ENCODE measurements at places on chromosomes 6 and 20.

GRCh38 chr6:156886409-156886808 is 109.2 kb downstream of the ARID1B start:
- no peak for DNase-seq

DNA sequence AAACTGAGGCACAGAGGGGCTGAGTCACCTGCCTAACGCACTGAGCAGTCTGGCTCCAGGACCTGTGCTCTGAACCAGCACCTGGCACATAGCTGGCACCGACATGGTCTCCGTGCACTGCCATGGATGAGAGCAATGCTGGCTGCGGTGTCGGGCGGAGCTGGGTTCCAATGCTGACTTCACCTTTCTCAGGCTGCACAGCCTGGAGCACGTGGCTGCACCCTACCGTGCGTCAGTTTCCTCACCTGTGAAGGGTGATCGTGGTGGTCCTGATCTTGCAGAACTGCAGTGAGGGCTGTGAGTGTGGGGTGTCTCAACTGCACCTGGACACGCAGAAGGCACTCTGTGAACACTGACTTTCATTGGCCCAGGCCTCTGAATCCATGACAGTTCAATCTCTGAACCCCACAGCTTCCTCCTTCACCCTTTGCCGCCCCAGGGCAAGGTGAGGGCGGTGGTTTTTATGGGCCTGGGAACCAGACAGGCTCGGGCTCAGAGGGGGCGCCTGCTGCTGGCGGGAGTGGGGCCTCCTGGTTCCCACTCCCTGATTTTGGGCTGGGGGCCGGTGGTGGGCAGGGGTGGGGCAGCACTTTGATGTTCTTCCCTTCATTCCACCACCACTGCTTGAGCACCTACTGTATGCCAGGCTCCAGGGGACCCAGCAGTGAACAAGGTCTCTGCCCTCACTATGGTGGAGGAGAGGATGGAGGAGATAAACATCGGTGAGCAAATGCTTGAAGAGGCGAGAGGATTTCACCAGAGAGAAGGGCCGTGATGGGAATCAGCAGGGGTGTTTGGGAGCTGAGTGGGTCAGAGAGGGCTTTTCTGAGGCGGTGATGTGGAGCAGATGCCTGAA is 102.9 kb downstream of the CEBPB start:
- DNase-seq, result no peak

DNA sequence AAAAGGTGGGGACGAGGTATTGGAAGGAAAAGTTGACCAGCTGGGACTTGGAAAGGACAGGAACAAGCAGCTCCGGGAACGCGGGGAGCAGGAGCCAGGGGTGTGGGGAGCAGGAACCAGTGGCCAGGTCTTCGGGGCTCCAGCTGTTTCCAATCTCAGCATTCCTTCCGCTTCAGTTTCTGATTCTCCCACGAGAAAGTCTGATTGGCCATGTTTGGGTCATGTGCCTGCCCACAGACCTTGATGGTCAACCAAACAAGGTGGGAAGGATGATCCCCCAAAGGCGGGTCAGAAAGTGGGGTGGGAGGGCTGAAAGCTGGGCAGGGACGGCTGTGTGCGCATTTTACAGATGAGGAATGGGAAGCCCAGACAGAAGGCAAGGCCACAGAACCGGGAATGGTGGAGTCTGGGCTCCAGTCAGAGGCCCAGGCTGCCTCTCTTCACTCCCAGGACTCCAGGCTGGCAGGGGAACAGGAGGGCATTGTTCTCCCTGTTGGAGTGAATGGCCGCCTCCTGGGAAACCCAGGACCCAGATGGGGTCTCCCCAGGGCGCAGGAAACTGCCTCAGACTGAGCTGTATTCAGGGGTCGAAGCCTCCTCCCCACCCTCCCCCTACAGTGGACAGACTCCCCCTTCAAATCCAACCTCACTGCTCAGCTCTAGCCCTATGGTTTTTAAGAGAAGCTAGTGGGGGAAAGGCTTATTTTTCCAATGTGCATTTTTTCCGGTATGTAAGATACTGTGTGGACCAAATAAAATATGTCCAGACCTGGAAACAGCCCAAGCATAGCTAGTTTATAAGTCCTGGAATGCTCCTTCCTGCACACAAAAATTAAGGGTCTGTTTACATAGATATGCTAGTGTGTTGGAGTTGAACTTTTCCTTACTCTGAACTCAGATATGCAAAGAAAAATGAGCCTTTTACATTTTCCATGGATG is 12.2 kb upstream of the PTGIS start:
- DNase-seq, result no peak

GRCh38 chr20:48749437-48749836 is 78.4 kb downstream of the PREX1 start:
- no peak for DNase-seq

- DNase-seq, result no peak
These were observed 3.3 kb upstream of the TREM1 start for GRCh38 chr6:41289815-41290214.

DNA sequence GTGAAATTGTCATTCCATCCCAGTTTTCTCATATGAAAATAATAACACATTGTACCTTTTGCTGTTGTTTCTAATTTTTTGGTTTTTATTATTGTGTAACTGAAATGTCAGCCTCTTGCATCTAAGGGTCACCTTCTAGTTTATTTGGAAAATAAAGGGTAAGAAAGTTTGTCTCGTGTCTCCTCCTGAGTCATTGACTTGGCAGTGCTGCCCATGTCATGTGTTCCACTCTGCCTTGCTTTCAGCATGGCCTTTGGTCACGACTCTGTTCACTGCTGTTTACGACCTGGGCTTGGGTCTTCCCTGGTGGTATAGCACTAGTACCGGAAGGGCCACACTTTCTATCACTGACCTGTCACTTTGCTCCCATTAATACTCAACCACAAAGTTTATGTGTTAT is 171.4 kb upstream of the RSPO3 start:
- DNase-seq, result no peak

DNA sequence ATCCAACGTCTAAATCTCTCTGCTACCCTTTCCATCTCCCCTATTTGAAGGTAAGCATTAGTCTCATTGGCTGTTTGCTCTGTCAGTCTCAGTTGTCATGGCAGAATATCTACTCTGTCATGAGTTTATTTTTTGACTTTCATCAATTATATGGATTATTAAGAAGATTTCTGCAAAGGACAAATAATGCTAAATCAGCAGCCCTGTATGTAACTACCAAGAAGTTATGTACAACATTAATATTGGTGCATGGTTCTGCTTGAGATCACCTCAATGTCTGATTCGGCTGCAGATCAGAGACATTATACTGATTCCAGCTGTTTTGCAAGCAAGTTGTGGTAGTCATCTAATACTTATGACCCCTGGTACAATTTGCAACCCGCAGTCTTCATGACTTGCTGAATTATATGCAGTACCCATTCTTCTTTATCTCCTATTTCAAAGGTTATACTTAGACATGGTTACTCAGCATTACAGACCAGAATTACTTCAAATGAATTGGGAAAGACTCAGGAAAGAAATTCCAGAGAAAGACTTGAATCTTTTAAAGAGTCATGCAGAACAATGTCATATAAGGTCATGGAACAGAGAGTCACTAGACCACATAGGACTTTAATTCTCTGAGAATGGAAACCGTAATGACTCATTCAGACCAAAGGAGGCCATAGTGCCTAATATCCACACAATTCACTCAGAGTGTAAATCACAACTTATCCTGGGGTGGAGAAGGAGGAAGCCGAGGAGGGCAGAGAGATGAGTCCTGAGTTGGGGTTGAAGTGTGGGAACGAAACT is 201.4 kb downstream of the IBTK start:
- no peak for DNase-seq

- DNase-seq, result no peak
These were observed 29.7 kb upstream of the TMX4 start for GRCh38 chr20:8049310-8049709.

DNA sequence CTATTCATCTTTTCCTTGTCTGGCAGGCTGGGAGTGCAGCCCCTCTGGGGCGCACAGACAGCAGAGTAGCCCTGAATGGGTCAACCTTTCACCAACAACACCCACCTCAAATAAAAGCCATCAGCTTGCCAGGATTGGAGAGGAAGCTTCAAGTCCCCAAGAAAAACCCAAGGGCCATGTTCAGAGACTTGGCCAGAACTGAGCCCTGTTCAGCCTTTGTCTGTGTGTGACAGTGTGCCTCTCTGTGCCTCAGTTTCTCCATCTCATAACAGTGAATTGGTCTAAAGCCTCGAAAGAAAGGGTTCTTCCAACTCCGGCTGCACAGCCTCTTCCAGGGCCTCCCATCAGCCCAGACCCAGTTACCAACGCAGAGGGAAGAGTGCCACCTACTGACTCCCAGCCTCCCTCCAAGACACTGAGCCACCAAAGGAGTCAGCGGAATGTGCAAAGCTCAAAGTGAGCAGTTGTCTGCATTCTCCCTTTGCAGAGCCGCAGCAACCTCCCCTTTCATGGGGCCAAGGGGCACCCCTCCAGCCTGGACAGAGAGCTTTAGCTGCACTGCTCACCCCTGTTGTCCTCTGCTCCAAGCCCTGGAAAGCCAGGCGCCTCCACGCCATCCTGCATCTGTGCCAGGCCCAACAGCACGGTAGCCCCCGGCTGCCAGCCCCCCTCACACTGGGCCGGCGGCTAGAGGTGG is 82.7 kb upstream of the TOP1 start:
- DNase-seq, result no peak

DNA sequence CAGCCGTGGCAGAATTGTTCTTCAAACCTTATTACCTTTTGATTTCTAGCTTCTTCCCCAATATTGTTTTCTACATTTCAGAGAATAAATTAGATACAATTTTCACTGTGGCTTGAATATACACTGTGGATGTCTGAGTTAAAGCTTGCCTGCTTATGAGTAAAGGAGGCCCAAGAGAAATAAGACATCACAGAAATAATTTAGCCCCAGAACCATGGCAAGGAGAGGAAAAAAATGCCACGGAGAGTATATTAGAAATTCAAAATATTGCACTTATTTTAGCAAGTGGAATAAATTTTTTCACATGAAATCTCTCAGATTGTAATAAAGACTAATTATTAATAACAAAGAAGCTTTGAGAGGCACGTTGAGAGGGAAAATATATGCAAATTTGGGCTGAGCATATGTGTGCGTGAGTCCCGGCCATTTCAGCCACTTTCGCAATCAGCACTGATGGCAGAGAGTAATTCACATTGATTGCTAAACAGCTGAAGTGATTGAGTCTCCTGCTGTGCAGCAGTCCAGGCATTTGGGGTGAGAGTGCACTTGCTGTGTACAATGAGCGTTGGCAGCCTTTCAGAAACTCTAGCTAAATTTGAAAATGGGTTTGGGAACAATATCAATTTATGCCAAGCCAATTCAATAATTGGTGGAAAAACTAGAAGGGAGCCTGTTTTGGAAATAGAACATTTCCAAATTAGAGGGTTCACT is 596.0 kb downstream of the EPM2A start:
- DNase-seq, result no peak

DNA sequence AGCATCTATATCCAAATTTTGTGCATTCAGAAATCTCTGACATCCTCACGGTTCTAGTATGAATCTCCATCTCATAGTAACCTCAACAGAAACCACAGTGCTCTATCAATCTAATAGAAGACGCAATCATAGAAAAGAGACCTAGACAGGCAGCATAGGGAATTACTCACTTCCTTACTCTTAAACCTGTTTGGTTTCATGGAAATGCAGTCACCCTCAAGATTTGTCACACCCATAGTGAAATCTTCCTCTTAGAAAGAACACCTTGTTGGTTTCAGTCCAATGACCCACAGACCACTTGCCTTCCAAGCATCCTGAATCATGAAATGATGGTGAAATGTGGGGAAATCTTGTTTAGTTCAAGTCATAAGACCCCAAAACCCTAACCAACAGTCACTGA is 166.1 kb upstream of the PRDM1 start:
- DNase-seq, result no peak

GRCh38 chr20:38338849-38339520 is 7.3 kb upstream of the LBP start:
- DNase-seq, result no peak

- no peak for DNase-seq
These were observed 171.8 kb upstream of the COL21A1 start for GRCh38 chr6:56419191-56419590.

DNA sequence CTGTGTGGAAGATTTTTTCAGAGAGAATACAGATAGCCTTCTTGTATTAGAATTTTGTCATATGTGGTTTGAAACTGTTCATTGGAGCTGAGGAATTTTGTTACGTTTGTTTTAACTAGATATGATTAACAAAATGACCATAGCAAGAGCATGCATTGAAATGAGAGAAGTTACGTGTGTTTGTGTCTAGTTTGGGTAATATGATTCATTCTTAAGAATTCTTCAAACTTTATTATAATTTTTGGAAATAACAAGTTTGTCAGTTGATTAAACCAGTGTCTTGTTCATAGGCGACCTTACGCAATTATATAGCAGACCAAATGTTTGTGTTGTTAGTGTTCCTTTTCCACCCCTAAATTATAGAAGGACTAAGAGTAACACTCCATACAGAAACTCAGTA is 5.5 kb downstream of the GMNN start:
- no peak for DNase-seq

DNA sequence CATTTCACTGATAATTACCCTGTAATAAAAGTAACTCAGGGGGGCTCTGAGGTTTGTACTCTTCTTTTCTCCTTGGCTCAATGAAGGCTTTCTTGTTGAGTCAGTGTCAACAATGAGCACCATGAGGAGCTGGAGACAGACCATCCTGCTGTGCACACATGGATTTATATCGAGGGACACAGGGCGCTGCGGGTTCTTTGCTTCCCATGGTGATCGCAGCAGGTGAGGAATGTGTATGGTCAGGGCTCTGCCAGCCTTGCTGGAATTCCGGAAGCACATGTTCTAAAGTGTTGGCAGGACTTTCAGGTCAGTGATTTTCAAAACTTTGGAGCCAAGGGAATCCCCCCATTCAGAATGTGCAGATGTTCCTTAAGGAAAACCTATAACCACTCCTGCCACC is 27.1 kb downstream of the SMOC2 start:
- DNase-seq, result no peak

- no peak for DNase-seq
These were observed 10.0 kb upstream of the PFDN4 start for GRCh38 chr20:54197621-54198604.

GRCh38 chr6:33192105-33192646 is at the start of gene COL11A2:
Gene COL11A2, minus strand, starts transcription at chr6:33192467. Its CDS starts 227 bp downstream, at chr6:33192240.
- no peak for DNase-seq

DNA sequence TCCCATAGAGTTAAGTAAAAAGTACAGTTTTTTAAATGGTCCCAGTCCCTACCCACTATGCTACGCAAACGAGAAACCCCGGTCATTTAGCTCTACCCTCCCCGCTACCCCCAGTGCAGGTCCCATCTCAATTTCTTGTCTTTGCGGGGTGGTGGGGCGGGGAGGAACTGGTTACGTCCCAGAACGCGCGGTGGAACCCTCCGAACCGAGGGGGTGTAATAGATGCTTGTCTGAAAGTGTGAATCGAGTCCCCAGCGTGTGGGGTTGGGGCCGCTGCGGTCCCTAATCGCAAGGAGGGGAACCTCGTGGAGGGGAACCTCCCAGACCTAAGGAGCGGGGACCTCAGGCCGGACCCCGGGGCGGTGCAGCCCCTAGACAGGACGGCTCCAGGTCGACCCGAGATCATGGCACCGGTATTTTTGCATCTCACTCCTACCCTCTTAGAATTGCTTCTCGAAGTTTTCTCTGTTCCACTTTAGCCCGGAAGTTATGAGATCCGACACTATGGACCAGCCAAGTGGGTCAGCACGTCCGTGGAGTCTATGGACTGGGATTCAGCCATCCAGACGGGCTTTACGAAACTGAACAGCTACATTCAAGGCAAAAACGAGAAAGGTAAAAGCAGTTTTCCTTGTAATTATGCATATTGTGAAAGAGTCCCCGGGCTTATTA is 779 bp downstream of the HEBP2 start:
- DNase-seq, result peak; percentile 15

All from effector CD4-positive, alpha-beta T cell (primary cell).